Keratinocyte (primary cell): ENCODE measurements at places on chromosomes 11 and 22. TPM values are rescaled to one million over a fixed set of nuclear protein-coding genes. Genes with fewer than 3 reads are reported as not detected.

MS4A2 gene
- polyA plus RNA-seq: not detected in 3 replicates

DNA sequence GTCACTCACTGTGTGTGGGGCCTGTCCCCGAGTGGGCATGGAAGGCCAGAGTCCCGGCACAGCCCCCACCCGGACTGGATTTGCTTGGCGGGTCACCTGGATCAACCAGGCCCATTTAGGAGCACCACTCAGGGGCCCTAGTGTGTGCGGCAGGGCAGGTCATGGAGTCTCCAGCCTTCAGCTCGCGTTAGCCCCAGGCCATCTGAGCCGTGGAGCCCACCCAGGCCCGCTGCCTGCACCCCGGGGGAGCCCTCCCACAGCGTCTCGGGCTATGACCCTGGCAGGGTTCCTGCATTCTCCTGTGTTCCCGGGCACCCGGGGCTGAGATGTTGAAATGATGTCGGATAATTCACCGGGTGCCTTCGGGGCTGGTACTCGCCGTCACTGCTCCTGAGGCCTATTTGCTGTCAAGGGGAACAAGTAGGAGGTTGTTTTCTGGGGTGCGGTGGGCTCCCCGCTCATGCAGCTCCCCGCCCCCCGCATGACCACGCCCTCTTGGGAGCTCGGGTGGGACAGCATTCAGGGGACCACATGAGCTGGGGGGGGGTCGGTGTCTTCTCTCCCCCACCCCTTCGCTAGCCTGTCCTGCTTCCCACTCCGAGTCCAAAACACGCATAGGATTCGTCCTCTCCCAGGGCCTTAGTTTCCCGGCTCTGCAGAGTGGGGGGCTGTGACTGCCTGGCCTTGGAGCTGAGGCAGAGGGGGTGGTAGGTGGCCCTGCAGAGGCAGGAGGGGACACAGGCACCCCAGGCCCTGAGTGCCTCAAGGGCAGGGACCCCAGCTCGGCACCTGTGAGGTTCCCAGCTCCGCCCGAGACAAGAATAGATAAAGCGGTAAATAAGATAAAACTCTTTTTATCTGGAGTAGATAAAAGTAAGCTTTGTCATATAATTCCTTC, 77.2 kb downstream of the KCNQ1 start:
- H3K4me3 ChIP-seq: no peak overlapping the region
- no peak overlapping the region for H3K27ac ChIP-seq
- no peak for DNase-seq
- H3K36me3 ChIP-seq: no peaks in the 10 kb centered on the region

- H3K27me3 ChIP-seq: no peaks in the 10 kb centered on the region
- no peaks in the 10 kb centered on the region for H3K4me1 ChIP-seq
- H3K36me3 ChIP-seq: no peaks in the 10 kb centered on the region
- H3K27ac ChIP-seq: no peak overlapping the region
Measured at GRCh38 chr22:33232071-33232470, 173.9 kb upstream of the SYN3 start.

- no peaks in the 10 kb centered on the region for H3K36me3 ChIP-seq
- no peaks in the 10 kb centered on the region for H3K27me3 ChIP-seq
- DNase-seq: no peak
- peaks cover 19% of the 10 kb centered on the region for H3K4me1 ChIP-seq
- H3K4me3 ChIP-seq: no peak overlapping the region
Measured at GRCh38 chr11:77558380-77558779, 31.4 kb upstream of the AQP11 start.

GRCh38 chr11:123601136-123601535, 53.3 kb downstream of the SCN3B start:
- H3K4me3 ChIP-seq: no peak overlapping the region
- H3K27ac ChIP-seq: no peak overlapping the region
- H3K4me1 ChIP-seq: no peaks in the 10 kb centered on the region
- no peaks in the 10 kb centered on the region for H3K36me3 ChIP-seq

DNA sequence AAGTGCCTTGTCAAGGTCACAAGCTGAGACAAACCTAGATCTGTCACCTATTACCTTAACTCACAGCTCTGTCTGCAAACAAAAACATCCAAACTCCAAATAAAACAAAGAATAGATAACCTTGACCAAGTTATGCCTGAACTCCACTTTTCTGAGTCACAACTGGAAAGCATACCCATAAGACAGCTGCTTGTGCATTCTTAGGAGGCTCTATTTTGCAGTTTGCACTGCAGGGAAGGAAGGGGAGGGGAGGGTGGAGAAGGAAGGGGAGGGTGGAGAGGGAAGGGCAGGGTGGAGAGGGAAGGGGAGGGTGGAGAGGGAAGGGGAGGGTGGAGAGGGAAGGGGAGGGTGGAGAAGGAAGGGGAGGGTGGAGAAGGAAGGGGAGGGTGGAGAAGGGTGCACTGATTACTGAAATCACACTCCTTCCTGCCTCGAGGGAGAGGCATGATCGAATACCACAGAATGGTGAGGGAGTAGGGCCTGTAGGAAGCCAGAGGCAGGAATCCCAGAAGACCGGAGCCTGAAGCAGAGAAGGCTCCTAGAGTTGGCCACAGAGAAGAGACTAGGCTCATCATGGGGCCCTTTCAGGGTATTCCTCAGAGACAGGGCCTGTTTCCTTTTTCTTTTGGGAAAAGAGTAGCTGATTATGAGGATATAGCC, 5.7 kb upstream of the OR52K2 start:
- no peaks in the 10 kb centered on the region for H3K4me1 ChIP-seq
- H3K36me3 ChIP-seq: no peaks in the 10 kb centered on the region
- no peak overlapping the region for H3K4me3 ChIP-seq

FERMT3 gene
- 0.26 to 1.9 TPM (median 0.98 TPM) in 3 replicates for polyA plus RNA-seq

KCNE3 gene
- not detected in 3 replicates for polyA plus RNA-seq

NPAS4 gene
- polyA plus RNA-seq: 0.03 TPM in 1 of 3 replicates, not detected in the others

IL18 gene
- polyA plus RNA-seq: 117 to 205 TPM (median 161 TPM) in 3 replicates

DNA sequence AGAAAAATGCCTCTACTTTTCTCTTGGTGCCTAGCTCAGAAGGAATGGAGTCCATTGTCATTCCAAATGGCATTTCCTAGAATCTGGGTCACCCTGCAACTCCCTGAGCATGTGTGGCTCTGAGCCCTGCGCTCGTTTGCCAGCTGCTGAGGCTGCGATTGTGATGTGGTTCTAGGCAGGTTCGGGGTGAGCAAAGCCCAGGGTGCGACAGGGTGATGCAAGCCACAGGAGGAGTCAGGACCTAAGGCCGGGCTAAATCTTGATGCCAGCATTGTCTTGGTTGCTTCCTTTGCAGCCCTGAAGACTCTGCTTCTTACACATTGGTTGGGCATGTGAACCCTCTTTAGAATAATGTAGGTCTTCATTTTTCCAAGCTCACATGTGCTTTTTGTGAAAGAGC, 131.0 kb downstream of the MORC2 start:
- H3K27me3 ChIP-seq: no peaks in the 10 kb centered on the region
- no peak overlapping the region for H3K4me3 ChIP-seq
- no peak for DNase-seq

DNA sequence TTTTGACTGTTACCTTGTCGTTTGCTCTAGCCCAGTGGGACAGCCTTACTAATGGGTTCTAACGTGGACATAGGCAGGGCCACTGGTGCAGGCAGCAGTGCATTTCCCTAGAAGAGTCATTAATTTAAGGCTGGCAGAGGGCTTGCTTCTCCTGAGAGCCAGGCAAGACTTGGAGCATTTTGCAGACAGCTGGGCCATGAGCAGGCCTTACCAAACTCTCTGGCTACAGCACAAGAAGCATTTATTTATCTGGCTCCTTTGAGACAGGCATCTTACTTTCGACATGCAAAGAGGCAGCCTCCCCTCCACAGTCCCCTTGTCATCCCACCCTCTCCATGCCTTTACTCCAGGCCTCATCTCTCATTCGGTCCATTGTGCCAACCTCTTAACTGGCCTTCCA, 139.9 kb downstream of the CSNK2A3 start:
- no peak overlapping the region for H3K4me3 ChIP-seq
- no peak overlapping the region for H3K27ac ChIP-seq
- H3K36me3 ChIP-seq: no peaks in the 10 kb centered on the region
- H3K4me1 ChIP-seq: peaks cover 12% of the 10 kb centered on the region

RBM4B gene
- 17.2 to 20.9 TPM (median 17.9 TPM) in 3 replicates for polyA plus RNA-seq

GRCh38 chr11:47248304-47248663, 330 bp downstream of the ACP2 start:
- peaks cover 16% of the 10 kb centered on the region for H3K36me3 ChIP-seq
- H3K4me1 ChIP-seq: peaks cover 12% of the 10 kb centered on the region
- H3K27ac ChIP-seq: peak overlapping the region; percentile 90
- H3K27me3 ChIP-seq: no peaks in the 10 kb centered on the region

DNA sequence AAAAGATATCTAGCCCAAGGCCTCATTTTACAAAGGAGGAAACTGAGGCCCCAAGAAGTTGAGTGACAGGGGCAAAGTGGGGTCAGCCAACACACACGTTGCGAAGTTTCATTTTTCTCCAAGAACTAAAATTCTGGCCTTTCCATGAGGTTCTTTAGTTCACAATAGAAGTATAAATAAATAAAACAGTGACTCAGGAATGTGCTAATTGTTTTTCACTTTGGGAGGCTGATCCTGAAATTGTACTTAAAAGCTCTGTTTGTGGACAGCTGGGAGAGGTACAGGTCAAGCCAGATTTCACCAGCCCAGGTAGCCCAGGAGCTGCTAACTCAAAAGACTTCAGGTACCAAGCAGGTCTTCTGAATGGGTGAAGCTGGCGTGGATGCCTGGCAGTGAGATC, 105.2 kb downstream of the TRAF6 start:
- DNase-seq: no peak
- no peak overlapping the region for H3K4me3 ChIP-seq
- no peaks in the 10 kb centered on the region for H3K4me1 ChIP-seq

DNA sequence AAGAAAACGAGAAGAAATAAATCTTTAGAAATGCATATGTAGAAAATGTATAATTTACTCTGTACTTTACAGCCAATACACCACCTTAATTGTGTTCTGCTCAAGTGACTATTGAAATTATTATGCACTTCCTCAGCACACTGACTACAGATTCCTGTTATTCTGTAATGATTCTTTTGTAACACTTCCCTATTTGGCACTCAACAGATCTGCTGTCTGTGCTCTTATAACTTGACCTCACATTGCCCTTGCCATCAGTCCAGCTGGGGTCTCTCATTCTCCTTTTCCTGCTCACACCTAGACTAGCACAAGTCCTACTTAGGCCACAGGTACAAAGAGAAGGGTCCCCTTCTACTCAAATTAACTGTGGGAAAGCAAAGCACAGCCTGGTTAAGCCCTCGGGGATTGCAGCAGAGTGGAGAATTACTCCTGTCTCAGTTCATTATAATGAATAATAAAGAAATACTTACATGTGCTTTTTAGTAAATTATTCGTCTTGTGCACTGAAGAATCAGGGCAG, 860.4 kb downstream of the OPCML start:
- no peak overlapping the region for H3K4me3 ChIP-seq
- H3K27me3 ChIP-seq: no peaks in the 10 kb centered on the region
- no peak overlapping the region for H3K27ac ChIP-seq

GRCh38 chr11:61089806-61090491, 12.3 kb upstream of the CD5 start:
- DNase-seq: no peak
- no peaks in the 10 kb centered on the region for H3K4me1 ChIP-seq
- no peak overlapping the region for H3K4me3 ChIP-seq
- H3K36me3 ChIP-seq: no peaks in the 10 kb centered on the region

- DNase-seq: no peak
- no peak overlapping the region for H3K27ac ChIP-seq
- H3K4me3 ChIP-seq: no peak overlapping the region
- no peaks in the 10 kb centered on the region for H3K27me3 ChIP-seq
Measured at GRCh38 chr22:38757464-38757757, 1.6 kb upstream of the SUN2 start.

- peaks cover 14% of the 10 kb centered on the region for H3K4me1 ChIP-seq
- H3K4me3 ChIP-seq: no peak overlapping the region
- H3K27ac ChIP-seq: no peak overlapping the region
- H3K27me3 ChIP-seq: no peaks in the 10 kb centered on the region
Measured at GRCh38 chr11:86416494-86416893, 41.8 kb downstream of the CCDC81 start.

GRCh38 chr11:12402025-12402424, 24.7 kb downstream of the PARVA start:
- H3K27me3 ChIP-seq: no peaks in the 10 kb centered on the region
- no peaks in the 10 kb centered on the region for H3K36me3 ChIP-seq
- H3K27ac ChIP-seq: no peak overlapping the region
- H3K4me3 ChIP-seq: no peak overlapping the region
- DNase-seq: no peak
- peaks cover 11% of the 10 kb centered on the region for H3K4me1 ChIP-seq

- DNase-seq: no peak
- H3K27ac ChIP-seq: no peak overlapping the region
- no peak overlapping the region for H3K4me3 ChIP-seq
- no peaks in the 10 kb centered on the region for H3K36me3 ChIP-seq
- H3K27me3 ChIP-seq: no peaks in the 10 kb centered on the region
Measured at GRCh38 chr11:96145163-96145585, 197.8 kb downstream of the MAML2 start.
